Right ventricle myocardium superior (tissue), 1 donor: ENCODE measurements at places on chromosomes 4 and X. TPM values are rescaled to one million over a fixed set of nuclear protein-coding genes. Genes with fewer than 3 reads are reported as not detected.

DNA sequence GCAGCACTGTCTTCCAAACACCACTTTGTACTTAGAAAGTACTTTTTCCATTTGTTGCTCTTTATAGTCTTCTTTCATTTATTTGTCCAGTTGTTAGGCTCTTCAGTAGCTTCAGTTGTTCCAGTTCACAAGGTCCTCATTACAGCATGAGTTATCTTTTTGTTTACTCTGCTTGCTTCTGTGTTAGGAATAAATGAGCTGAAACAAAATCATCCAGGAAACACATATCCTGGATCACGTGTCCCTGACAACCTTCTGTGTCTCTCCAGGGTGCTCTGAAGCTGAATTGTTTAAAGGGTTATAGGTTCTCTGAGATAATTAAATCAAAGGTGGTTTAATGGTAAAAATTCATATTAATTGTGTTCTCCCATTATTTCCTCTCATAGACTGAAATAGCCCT, 19.9 kb upstream of the KLHL8 start:
- DNase-seq, result no peak

The HTR2C gene
- total RNA-seq, result not detected

The GATA1 gene
- 0.13 TPM for total RNA-seq

- no peak for DNase-seq
Observed at GRCh38 chrX:21408788-21409187, 34.6 kb downstream of the CNKSR2 start.

GRCh38 chr4:183256343-183256742, 63.7 kb downstream of the CLDN22 start:
- no peak for DNase-seq
